ENCODE measurements at places on chromosomes 2 and 18.

DNA sequence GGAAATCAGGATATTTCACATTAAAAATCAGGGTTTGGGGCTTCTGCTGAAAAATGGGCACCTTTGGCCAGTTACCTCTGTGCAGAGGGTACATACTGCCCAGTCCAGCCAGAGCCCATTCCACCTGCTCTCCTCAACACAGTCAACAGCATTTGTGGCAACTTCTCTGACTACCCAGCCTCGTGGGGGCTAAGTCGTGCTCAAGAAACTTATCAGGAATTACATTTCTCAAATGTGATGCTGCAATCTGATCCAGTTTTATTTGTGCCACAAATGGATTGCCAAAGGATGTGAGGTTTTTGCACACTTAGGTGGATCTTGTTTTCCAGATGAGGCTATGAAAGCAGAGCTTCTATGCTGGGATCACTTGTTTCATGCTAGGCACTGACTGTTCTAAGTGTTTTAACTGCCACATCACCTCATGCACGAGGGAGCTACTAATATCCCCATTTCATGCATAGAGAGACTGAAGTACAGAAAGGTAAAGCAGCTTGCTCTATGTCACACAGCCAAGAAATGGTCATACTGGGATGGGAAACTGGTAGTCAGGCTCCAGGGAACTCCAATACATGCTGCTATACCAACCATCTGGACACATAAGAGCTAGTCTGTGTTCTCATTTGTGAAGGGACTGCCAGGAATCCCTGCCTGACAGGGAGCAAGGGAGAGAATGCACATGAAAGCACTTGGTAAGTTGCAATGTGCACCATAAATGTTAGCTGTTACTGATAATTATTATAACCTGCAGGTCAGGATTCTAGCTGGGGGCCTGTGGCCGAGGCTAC is 89.0 kb upstream of the HK2 start:
- ATAC-seq, result no peak

DNA sequence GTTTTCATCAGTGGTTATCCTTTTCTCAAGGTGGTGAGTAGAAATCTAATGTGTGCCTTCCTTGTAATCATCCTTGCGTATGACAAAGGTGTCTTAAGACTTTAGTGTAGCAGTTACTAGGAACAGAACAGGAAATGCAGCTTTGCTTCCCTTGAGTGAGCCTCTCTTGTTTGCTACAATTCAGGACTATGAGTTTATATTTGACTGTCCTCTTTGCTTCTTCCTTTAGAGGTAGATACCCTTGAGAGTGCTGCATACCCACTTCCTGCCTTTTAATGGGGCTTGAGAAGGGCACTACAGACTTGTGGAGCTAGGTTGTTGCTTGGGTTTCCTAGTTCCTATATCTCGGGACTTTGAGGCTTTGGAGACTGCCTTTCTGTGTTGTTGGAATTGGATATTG is 3.8 kb downstream of the KCNJ13 start:
- peak; percentile 96 for ATAC-seq

GRCh38 chr18:28075501-28075900 is 101.4 kb downstream of the CDH2 start:
- ATAC-seq, result no peak

DNA sequence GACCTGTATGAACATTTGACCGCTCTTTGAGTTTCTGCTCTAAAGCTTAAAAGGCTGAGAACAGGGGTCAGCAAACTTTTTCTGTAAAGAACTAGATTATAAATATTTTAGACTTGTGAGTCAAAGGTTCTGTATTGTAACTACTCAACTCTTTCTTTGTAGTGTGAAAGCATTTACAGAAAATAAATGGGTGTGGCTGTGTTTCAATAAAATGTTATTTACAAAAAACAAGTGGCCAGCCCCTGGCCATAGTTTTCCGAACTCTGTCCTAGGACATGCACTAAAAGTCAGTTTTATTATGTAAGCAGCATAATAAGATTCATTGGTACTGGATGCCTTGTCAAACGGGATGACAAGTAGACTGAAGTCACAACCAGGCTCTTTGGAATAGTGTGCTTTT is 434.9 kb downstream of the ZEB2 start:
- no peak for ATAC-seq

- no peak for ATAC-seq
Measured at GRCh38 chr2:215060861-215061536, 77.4 kb downstream of the ABCA12 start.

DNA sequence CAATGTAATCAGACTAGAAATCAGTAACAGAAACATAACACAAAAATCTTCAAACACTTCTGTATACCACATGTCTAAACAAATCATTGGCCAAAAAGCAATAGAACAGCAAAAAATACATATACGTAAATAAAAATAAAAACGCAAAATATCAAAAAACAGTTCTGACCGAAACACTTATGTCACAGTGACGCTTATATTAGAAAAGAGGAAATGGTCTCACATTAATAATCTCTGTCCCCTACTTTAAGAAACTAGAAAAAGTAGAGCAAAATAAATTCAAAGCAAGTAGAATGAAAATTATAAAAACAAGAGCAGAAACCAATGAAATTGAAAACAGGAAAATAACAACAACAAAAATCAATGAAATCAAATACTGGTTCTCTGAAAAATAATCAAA is 41.9 kb downstream of the TMEM131 start:
- no peak for ATAC-seq

DNA sequence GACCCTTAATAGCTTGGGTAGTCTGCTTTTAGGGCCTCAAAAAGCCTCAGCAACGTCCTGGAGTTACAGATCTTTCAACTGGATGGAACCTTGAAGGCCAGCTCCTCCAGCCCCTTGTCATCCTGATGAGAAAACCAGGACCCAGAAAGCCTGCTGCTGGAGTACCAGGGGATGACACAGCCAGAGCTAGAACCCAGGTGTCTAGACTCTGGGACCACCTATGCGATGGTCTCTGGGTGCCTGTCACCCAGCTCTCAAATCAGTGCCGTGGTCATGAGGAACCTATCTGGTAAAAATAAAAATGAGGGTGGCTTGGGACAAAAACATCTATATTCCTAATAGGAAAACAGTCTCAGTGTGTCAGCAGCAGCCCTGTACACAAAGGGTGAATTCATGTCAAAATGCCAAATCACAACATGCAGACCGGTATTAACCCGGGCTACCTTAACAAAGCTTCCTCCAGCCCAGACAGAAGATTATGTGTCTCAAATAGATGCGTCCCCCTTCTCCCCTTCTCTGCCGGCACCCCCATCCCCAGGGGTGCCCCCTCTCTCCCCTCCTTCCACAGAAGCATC is 28.5 kb downstream of the SMAD7 start:
- no peak for ATAC-seq
